Activated CD4-positive, alpha-beta T cell treated with anti-CD3 and anti-CD28 coated beads, Interleukin-2, amount 10 ng/mL, durations not matched to agents 24 days and 14 days (primary cell): ENCODE measurements at places on chromosomes 2 and 18. TPM values are rescaled to one million over a fixed set of nuclear protein-coding genes. Genes with fewer than 3 reads are reported as not detected.
A peak's percentile ranks its signal among the peaks of the same experiment; 100 is the strongest.

GRCh38 chr2:53033411-53033810, 734.2 kb upstream of the CHAC2 start:
- no peak for DNase-seq

GRCh38 chr2:174654419-174654941, 56.9 kb upstream of the WIPF1 start:
- no peak for DNase-seq

GRCh38 chr2:24313744-24314632, 46.3 kb downstream of the ITSN2 start:
- DNase-seq, result peak; percentile 53

Gene MLPH
- not detected in 2 replicates for total RNA-seq

- no peak for DNase-seq
These were observed 72.5 kb upstream of the CYP1B1 start for GRCh38 chr2:38148501-38148900.

DNA sequence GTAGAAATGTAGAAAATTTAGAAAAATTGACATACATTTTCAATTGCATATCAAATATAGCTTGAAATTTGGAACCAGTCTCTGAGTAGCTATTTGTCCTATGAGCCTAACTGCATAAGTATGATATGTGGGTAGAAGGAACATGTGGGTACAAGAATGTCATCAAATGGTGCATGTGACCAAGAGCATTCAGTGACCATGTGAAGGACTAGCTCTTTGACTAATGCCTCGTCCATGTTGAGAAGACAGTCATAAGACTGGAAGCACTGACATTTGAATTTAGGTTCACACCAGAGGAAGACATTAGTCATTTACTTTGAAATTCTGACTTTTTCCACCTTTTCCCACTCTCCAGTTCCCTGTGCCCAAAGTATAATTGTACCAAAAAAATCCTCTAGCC, 12.6 kb downstream of the MRPL44 start:
- DNase-seq, result no peak

Gene PTPN4
- total RNA-seq, result 21.9 and 22.0 TPM in 2 replicates

GRCh38 chr2:94964193-94964592, 61.3 kb upstream of the MAL start:
- no peak for DNase-seq

GRCh38 chr2:160269365-160269764, 69.3 kb upstream of the ITGB6 start:
- DNase-seq, result no peak

DNA sequence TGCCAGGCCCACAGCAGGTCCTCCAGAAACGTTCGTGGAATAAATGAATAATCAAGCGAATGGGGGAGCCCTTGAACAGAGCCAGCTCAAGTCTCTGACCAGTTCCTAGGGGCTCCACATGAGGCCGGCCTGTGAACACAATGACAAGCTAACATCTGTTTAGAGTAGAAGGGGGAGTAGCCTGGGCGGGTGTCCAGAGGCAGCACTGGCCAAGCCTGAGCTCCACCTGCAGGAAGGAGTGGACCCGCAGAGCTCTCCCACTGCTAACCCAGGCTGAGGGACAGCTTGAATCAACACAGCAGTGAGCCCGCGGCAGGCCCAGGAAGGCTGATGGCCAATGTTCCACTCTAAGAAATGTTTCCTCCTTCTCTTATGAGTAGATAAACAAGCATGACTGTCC, 234.8 kb upstream of the RAB6C start:
- no peak for DNase-seq

Gene UGT1A9
- not detected in 2 replicates for total RNA-seq

DNA sequence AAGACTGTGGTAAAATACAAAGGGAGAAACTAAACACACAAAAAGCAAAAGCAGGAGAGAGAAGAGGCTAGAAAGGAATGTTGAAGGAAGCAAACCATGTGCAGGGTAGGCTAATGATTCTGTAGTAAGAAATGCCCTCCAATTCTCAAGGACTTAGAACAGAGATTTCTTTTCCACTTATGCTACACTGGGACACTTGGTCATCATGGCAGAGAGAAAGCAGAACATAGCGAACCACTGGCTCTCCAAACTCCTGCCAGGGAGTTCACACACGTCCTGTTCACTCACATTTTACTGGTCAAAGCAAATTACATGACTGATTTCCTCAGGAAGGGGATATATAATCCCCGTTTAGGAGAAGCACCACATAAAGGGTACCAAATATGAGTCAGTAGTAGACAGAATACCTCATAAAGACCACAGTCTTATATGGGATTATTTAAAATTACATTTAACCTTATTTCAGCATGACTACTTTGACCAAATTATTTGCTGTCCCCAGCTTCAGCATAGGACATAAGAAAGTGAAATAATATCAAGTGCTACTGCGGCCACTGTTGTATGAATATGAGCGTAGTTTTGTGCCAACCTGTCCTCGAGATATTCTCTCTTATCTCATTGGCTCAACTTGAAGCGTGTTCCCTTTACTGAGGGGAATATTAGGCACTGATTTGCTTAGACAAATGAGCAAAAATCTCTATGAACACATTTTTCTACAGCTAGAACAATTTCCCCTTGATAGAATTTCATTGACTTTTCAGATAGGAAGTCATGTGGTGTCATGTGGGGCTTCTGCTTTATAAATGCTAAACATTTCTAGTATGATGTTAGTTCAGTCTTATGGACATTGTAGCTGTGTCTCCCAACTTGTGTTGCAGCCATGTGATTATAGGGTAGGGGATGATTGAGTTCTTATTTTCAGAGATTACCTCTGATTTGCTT, 81.7 kb downstream of the FAM161A start:
- no peak for DNase-seq

DNA sequence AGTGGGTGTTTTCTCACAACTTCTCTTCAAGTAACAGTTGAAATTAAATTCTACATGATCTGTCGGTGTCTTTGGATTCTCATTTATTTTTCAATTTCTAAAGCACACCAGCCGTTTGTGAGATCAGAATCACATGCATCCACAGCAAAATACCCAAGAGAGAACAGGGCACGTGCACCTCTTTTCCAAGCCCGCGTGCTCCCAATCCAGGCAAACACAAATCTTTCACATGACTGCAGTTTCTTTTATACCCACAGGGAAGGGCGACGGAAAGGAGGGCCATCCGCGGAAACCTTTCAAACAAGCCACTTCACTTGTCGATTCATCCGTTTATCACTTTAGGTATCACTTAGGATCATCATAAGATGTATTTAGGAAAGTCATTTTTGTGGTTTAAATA, 13.0 kb upstream of the DAPL1 start:
- DNase-seq, result no peak

DNA sequence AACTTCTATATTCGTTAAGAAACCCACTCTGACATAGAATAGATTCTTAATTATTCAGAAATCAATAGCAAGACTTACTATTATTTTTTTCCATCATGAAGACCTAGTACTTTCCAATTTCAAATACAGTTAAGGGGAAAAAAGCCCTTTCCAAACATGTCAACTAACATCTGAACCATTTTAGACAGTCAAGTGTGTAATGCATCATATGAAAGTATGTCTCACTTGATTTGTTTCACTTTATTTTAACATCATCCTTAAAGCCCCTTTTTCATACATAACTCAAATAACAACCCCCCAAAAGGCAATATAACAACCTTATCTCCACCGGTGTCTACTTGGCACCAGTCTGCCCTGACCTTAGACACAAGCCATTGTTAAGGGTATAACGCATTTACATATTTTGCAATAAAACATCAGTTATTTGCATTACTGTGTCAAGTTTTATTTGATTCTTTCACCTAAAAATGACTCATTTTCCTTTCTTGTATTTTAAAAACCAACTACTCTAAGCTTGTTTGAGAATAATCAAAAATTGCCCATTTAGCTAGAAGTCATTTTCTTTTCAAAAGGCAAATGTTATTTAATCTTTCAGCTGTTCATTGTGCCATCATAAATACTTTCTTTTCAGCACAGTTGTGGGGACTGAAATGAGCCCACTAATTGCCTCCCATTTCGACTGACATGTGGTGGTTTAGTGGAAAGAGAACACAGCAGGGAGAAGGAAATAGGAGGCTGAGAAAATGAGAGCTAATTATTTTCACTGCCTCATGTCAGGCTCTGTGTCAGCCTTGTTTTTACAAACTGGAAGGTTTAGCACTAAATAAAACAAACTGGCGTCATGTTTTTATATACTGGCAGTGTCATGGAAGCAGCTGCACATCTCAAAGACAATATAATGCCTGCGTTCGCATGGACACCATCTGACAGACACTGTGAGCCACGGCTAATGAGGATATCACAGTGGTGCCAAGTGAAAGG, 104.7 kb upstream of the CDCA7 start:
- DNase-seq, result no peak

GRCh38 chr18:811182-811891, 705 bp downstream of the YES1 start:
- DNase-seq, result no peak

Gene ERICH2
- not detected in 2 replicates for total RNA-seq
